ENCODE measurements at places on chromosomes 16 and 17. TPM values are rescaled to one million over a fixed set of nuclear protein-coding genes. Genes with fewer than 3 reads are reported as not detected.

CRISPLD2 gene
- total RNA-seq: 200 TPM

RNF222 gene
- not detected for total RNA-seq

CDH13 gene
- total RNA-seq: 48.8 TPM

HASPIN gene
- 0.97 TPM for total RNA-seq

TUBB3 gene
- 247 TPM for total RNA-seq

PRSS33 gene
- total RNA-seq: not detected

ACSM3 gene
- 0.49 TPM for total RNA-seq

KCNG4 gene
- total RNA-seq: not detected

ABCA9 gene
- 9.9 TPM for total RNA-seq

GAST gene
- not detected for total RNA-seq

CACNG1 gene
- total RNA-seq: not detected

GAS2L2 gene
- not detected for total RNA-seq

ANKS3 gene
- 36.5 TPM for total RNA-seq

ZC3H18 gene
- total RNA-seq: 13.3 TPM

TBC1D3B gene
- total RNA-seq: not detected

INCA1 gene
- 0.85 TPM for total RNA-seq

CUEDC1 gene
- 35.0 TPM for total RNA-seq

KRTAP2-2 gene
- not detected for total RNA-seq

GDPD1 gene
- 1.2 TPM for total RNA-seq

EFNB3 gene
- total RNA-seq: 5.2 TPM

SPATA2L gene
- 11.7 TPM for total RNA-seq

MYH1 gene
- not detected for total RNA-seq

WFDC1 gene
- total RNA-seq: 10.4 TPM

CCL18 gene
- total RNA-seq: not detected

CCDC144A gene
- 1.8 TPM for total RNA-seq

NTN1 gene
- total RNA-seq: 23.5 TPM

CCDC40 gene
- 3.5 TPM for total RNA-seq

HOXB8 gene
- not detected for total RNA-seq

ERCC4 gene
- total RNA-seq: 9.1 TPM

KRT20 gene
- not detected for total RNA-seq

TNS4 gene
- total RNA-seq: 0.24 TPM

HYDIN gene
- 2.7 TPM for total RNA-seq

USP43 gene
- 0.49 TPM for total RNA-seq

CLEC18B gene
- not detected for total RNA-seq
